Cerebellar nuclear complex (tissue), 1 donor: ENCODE measurements at places on chromosomes 13 and 19.

GRCh38 chr13:46541210-46541609 lies 11.8 kb upstream of the LRCH1 start:
- no peak for DNase-seq

- DNase-seq = no peak
Measured at GRCh38 chr19:38412961-38413360, 10.1 kb downstream of the FAM98C start.

- DNase-seq = no peak
Measured at GRCh38 chr19:46766569-46767317, 20.5 kb upstream of the STRN4 start.

DNA sequence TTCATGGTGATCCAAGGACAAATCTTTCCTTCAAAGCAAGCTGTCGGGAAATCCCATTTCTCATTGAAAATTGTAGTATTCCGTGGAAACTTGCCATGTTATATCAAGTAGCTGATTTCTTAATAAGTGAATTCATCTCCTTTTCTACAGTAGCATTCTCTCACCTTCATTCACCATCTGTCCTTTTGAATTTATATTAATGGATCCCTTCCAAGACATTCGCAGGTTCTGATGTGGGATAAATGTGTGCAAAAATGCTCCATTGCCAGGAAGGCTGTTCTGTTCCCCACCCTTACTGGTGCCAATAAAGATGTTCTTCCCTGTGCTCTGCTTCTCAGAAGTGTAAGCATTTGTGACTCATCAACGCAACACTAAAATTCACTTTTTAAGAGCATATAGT lies 36.2 kb downstream of the AMER2 start:
- no peak for DNase-seq

DNA sequence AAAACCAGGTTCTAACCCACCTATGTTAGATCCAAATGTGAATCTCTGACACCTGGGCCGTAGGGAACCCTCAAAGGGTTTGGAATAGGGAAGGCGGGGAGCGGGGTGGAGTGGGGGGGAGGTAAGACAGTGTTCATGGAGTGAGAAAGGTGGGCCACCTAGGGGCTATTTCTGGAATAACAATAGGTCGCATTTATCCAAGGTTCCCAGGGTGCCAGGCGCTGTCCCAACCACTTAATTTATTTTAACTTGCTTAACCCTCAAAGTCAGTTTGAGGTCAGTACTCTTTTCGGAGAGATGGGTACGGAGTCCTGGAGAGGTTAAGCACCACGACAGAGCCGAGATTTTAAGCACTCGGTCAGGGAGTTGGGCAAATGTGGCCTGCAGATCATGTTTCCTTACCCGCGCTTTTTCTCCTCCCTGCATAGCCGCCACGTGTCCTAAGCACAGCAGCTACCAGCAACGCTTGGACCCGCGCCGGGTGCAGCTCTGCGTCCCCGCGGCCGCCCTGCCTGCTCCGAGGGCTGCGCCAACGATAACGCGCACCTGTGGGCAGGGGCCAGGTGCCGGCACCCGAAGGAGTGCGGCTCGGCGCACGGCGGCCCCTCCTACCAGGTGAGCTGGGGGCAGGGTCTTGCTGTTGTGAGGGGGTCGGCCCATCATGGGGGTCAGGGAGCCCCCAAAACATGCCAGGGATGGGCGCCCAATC lies 25.0 kb upstream of the FXYD3 start:
- DNase-seq = no peak

GRCh38 chr13:74280093-74280794 lies 146.0 kb upstream of the KLF12 start:
- DNase-seq = no peak
